Stimulated activated CD4-positive, alpha-beta T cell treated with anti-CD3 and anti-CD28 coated beads, Interleukin-12 subunit alpha, Interleukin-12 subunit beta, amount 100 ng/mL, for 24 hours (primary cell): ENCODE measurements at places on chromosomes 1 and 21.

- DNase-seq, result no peak
These were observed 2.4 kb upstream of the IFNLR1 start for GRCh38 chr1:24189528-24189927.

DNA sequence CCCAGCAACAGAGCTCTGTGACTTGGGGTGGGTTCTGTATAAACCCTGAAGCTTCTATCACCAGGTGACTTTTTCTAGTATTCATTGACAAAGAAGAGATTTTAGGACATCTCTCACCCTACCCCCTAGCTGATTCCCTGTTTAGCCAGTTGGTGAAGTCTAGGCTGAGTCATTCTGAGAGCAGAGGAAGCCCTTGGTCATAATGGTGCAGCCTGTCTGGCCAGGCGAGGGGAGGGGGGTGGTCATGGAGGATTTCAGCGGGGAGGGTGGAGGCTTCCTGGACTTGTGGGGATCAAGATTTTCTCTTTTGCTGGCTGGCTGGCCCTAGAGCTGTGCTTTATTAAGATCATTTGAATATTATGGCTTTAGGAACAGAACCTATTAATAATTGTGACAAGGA is 262.6 kb downstream of the CAMTA1 start:
- DNase-seq, result no peak

DNA sequence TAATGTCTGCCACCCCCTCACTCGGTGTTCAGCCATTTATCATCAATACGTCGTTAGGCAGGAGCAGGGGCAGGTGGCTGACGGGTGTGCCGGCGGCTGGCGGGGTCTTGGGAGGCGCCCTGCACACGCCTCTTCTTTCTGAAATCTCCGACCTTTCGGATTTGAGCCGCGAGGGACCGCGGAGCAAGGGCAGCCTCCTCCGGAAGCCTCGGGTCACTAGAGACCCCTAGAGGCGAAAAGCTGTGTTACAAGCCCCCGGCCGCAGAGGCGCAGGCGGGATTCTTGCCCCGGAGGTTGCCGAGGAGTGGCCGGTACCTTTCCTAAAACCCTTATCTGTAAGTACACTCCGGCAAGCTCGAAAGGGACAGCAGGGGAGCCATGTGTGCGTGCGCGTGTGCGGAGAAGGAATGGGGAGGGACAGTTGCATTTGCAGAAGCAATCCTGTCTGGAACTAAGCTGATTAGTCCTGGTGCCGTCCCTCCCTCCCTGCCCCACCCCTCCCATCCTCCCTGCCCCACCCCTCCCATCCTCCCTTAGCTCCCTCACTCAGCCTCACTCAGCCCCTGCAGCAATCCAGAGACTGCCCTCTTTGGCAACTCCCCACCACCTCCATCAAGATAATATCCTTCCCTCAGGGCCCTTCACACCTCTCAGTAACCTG is 11.0 kb downstream of the BRINP2 start:
- no peak for DNase-seq

- no peak for DNase-seq
These were observed 96.8 kb upstream of the BMP8A start for GRCh38 chr1:39394598-39394997.

DNA sequence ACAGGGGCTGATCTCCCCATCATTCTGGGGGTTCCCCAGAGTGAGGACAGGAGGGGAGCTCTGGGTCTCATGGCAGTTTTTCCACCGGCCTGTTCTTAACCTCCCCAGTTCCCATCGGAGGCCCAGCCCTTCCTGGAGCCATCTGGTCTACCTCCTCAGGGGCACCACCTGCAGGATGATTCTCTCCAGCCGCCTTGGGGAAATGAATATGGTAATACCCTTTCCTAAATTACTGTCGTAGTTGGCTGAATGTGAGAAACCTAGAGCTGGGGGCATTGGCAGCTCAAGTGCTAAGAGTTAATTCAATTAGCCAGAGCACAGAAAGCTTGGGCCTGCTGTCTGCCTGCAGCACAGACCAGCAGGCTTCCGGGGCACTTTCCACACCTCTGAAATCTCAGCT is 64.9 kb downstream of the TAS1R2 start:
- DNase-seq, result no peak

DNA sequence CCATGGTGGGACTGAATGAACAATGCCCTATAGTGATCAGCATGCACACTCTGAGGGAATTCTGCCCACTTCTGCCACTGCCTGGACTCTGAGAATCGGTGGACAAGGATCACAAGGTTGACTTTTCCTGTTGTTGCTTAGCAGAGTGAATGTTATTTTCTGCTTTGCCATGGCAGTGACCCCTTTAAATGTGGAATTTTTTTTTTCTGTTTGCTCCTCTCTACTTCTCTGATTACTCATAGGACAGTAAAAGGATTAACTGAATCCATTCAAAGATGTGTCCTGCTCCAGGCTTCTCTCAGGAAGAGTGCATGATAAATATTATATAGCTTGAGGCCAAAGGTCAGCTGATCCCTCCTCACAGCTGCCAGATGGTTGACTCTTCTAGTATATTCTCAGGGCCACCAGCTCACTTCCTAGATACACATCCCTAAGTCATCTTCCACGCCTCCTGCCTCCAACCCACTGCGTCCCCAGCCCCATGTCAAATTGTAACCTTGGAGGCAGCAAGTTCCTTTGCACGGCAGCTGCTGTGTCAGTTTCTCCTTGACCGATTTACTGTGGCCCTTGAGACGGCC is 74.0 kb upstream of the RALGPS2 start:
- DNase-seq, result no peak

DNA sequence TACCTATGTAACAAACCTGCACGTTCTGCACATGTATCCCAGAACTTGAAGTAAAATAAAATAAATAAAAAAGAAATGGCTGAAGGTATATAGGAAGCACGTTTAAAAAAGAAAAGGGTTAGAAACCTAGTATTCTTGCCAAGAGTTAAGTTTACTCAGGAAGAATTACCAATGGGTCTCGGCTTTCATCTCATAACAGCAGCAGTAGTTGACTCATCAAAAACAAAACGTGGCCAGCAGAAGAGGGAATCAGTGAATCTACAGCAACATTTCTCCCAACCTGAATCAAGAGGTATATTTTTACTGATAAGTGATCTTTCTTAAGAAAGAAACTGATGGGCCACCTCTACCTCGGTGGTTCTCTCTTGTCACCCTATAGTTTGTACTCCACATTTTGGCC is 340.3 kb downstream of the BRINP2 start:
- DNase-seq, result no peak

DNA sequence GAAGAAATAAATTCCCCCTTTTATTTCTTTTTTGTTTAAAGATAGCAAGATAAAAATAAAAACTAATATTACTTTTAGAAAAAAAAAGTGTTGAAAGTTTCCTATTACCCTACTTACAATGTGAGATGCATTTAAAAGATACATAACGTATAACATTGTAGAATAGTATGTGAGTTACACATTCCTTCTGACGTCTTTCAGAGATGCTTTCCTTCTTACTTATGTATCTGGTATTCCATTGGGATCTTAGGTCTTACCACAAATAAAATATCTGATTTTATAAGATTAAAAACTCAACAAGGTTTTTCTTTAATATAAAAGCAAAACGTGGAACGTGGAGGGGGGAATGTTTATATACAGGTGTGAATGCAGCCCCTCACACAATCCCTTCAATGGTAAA is 147.2 kb upstream of the ETS2 start:
- no peak for DNase-seq

DNA sequence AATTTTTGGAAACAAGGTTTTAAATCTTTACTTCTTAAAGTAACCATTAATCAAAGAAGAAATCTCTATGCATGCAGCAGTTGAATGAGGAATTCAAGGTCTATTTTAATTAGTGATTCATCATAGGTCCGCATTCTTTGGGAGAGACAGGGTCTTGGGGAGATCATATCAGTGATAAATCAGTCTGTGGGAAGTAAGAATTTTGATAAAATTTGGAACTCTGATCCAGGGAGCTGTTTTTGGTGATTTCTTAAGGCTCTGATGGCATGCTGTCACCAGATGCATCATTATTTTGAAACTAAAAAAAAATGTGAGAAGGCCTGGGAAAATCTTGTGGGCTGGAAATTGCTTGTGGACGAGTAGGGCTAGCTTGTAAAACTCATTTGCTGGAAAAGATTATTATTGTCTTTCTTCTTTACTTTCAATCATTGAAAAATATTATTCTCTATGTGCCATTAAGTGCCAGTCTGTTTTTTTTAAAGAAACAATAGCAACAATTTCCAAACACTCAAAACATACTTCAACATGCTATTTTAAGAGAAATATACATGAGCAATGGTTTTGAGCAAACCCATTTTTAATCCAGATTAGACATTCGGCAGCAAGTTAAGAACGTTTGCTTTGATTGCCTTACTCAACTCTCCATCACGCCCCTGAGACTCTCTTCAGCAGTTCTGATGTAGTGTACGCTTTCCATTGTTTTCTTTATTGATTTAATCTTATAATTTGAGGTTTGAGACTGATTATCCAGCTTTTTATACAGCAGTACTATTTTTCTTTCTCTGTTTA is 62.6 kb downstream of the ZBTB18 start:
- DNase-seq, result no peak

DNA sequence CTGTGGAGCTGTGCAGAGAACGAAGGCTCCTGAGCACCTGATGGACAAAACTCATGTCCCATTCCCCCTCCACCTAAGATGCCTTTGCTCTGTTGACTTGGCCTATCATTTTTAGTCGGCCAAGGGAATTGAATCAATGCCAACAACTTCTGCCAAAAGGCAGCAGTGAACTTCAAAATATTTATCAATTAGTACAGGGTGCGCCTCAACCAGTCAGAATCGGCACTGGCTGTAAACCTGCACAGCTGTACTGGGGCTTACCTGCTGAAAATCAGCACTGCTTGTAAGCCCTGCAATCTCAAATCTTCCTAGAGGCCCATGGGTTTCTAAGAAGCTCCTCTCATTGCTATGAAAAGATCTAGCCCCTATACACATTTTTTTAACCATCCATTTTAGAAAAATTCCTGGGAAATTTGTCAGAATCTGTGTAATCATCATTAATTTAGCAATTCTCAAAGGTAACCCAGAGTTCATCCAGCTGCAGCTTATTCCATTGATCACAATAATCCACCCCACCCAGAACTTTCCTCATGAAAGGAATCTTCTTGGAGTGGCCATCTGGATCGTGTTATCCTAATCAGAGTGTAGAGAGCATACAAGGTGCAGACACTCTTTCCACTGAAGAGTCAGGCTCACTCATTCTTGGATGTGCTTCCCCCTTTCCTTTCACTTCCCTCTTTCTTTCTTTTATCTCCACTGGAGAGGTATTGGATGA is 40.2 kb downstream of the ADAMTS1 start:
- no peak for DNase-seq

GRCh38 chr1:59879574-59879973 is 47.0 kb downstream of the CYP2J2 start:
- no peak for DNase-seq

DNA sequence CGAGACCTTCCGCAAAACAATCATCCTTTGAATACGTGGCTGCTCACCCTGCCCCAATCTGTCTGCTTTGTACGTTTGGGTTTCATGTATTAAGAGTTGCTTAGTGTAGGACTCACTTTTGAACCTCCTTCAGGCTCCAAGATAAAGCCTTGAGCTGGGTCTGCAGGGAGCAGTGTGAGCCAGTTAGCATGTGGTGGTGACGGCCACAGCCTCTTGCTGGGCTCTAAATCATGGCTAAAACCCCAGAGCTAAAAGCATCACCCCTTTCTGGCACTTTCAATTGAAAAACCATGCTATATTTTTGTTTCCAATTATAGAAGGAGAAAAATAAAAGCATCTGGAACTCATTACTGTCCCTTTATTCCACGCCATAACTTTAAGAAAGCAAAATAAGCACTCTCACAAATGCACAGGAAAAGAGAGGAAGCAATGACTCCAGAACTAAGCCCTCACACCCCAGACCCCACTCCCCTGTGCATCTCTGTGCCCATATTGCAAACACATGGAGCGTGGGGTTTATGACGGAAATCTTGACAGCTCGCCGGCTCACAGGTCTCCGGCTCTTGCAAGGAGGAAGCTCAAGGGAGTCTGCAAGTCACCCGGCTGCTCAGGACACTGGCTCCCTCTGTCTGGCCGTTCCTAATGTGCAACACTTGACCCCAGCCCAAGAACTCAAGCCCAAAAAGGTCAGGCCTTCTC is 135.5 kb downstream of the MIS18A start:
- no peak for DNase-seq

GRCh38 chr1:57578099-57578498 is 154.2 kb upstream of the DAB1 start:
- DNase-seq, result no peak

DNA sequence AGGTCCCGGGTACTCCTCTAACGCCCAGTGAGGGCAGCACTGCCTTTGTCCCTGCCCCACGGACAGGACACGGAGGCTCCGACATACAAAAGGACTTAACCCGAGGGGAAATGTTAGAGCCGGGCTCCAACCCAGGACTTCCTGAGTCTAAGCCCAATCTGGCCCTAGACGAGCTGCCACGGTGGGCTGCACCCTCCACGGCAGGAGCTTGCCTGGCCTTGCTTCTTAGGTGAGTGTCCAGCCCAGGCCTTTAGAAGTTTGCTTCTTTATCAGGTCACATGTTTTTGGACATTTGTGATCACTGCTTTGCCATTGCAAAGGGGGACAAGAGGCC is 11.0 kb upstream of the TMEM200B start:
- no peak for DNase-seq

DNA sequence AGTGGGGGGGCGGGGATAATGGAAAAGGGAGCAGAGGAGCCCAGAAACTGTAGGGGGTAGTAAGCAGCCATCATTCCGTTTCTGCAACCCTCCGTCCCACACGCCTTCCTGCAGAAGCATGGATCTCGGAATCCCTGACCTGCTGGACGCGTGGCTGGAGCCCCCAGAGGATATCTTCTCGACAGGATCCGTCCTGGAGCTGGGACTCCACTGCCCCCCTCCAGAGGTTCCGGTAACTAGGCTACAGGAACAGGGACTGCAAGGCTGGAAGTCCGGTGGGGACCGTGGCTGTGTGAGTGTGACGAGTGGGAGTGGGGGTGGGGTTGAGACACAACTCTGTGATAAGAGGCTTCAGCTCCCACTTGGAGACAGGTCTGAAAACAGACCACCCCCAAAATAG is 706 bp downstream of the CREB3L4 start:
- DNase-seq, result no peak

DNA sequence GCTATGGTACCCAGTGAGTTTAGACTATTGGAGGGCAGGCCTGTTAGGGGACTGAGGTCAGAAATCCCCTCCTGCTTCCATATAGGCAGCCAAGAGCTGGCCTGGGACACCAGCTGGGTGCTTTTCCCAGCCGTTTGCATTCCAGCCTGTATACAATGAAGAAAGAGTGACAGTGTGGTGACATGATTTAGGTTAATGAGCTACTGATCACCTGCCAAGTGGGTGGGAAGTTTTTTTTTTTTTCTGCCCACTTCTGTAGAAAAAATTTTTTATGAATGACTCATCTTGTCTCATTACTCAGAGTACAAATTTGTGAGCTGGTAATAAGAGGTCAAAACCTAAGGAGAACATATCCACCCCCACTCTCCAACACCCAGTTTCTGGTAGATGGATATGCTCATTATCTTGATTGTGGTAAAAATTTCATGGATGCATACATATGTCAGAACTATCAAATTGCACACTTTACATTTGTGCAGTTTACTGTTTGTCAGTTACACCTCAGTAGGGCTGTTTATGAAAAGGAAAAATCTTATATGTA is 16.4 kb upstream of the CGN start:
- DNase-seq, result no peak
